ENCODE measurements at places on chromosomes 4 and X.

DNA sequence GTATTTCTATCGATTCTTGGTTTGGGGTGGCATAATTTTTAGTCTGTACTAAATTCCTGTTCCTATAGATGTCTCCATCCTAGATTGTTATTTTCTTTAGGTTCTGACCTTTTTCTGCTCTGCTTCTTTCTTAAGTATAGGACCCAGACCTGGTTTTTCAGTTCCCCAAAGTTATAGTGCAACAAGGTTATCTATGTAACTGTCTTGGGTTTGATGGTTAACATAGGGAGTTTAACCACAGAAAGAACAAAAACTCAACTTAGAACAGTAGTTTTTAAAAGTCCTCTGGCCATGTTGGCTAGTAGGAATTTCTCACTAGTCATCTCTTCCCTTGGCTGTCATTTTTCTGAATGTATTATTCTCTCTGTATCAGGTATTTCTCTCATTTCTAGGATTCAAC is 38.8 kb upstream of the MAD2L1 start:
- DNase-seq: no peak

GRCh38 chr4:24103434-24104157 is 213.7 kb upstream of the PPARGC1A start:
- DNase-seq: no peak

DNA sequence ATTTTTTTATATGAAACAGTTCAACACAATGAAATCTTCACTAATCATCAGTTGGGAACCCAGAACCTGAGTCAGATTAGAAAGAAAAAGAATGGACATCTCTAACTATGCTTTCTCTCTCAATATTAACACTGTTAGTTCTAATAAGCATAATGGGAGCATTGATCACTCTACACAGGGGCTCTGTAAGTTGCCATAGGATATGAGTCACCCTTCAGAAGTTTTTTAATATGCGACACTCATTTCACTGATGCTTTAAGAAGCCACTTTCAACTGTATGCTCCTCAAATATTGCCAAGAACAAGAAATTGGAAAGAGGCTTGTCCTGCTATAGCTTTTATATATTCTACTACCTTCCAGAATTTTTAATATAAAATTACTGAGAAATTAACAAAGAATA is 187.0 kb downstream of the AASDH start:
- DNase-seq: no peak

- peak; percentile 35 for DNase-seq
Observed at GRCh38 chr4:47913861-47914219, 543 bp downstream of the NFXL1 start.

DNA sequence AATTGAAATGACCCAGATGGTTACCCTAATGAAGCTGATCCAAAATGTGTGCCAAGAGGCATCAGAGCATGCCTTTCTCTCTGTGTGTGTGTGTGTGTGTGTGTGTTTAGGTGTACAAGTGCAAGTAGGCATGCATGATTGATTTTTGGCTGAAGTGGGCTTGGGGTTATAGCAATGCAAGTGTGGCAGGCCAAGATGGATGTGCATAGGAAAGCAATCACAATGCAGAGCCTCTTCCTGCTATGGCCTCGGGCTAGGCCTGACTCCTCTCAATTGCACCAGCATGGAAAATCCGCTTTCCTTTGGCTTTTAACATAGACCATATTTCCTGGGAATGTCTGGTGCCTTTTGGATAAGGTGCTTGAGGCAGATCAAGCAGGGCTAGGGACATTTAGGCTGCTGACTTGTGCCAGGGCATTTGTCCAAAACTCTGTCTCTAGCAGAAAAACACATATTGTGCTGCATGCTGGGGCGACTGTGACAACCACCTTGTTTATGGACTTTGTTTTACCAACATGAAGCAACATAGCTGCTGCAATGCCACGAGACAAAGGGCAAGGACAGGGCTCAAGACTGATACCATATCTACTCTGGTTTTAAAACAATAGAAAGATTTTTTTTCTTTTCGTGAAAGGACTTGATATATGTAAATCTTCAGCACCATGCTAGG is 395.7 kb downstream of the RAPGEF2 start:
- no peak for DNase-seq

GRCh38 chrX:71533851-71534561 is 1.1 kb downstream of the OGT start:
- DNase-seq: peak; percentile 55

GRCh38 chrX:135114392-135114791 is 5.9 kb downstream of the ETDB start:
- DNase-seq: no peak

DNA sequence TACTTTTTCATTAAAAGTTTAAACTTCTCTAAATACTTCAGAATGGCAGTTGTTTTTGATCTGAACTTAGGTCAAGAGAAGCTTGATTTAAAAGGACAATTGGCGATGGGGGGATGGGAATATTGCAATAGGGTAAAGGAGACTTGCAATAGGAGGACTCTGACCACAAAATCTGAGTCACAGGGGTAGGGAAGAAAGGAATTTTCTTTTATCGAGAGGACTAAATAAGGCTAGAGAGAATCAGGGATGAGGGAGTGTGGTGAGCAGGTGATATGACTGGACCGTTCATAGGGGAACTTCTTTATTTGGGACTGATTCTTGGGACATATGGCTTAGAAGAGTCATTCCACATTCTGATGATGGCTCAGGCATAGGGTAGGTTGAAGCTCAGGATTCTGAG is 1260.2 kb downstream of the ADGRL3 start:
- DNase-seq: no peak

- no peak for DNase-seq
Observed at GRCh38 chr4:66565801-66566200, 895.5 kb upstream of the EPHA5 start.

- DNase-seq: no peak
Observed at GRCh38 chr4:17958181-17958580, 63.4 kb downstream of the LCORL start.

GRCh38 chrX:110310896-110311295 is 7.0 kb downstream of the AMMECR1 start:
- peak; percentile 43 for DNase-seq

DNA sequence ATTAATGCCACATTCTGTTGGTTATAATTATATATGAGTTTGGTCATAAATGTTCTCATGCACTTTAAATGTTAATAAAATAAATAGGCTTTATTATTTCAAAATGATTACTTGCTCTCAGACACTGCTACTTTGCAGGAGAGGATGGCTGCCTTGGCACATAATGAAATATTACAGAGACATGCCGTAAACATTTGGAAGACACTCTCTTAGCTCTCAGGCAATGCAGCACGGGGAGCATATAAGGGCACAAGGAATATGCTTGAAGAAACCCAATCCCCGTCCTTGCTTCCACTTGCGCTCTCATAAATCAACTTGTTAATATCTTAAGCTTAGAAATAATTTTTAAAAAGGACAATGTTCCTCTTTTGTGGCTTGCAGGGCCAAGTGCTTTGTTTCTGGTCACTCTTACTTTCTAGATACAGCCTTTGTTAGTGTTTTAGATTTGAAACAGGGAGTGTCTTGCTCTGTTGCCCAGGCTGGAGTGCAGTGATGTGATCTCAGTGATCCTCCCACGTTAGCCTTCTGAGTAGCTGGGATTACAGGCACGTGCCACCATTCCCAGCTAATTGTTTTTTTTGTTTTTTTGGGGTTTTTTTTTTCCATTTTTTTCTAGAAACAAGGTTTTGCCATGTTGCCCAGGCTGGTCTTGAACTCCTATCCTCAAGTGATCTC is 445.0 kb downstream of the SPRY1 start:
- no peak for DNase-seq

GRCh38 chrX:151828439-151829080 is 84.1 kb upstream of the MAGEA4 start:
- no peak for DNase-seq

DNA sequence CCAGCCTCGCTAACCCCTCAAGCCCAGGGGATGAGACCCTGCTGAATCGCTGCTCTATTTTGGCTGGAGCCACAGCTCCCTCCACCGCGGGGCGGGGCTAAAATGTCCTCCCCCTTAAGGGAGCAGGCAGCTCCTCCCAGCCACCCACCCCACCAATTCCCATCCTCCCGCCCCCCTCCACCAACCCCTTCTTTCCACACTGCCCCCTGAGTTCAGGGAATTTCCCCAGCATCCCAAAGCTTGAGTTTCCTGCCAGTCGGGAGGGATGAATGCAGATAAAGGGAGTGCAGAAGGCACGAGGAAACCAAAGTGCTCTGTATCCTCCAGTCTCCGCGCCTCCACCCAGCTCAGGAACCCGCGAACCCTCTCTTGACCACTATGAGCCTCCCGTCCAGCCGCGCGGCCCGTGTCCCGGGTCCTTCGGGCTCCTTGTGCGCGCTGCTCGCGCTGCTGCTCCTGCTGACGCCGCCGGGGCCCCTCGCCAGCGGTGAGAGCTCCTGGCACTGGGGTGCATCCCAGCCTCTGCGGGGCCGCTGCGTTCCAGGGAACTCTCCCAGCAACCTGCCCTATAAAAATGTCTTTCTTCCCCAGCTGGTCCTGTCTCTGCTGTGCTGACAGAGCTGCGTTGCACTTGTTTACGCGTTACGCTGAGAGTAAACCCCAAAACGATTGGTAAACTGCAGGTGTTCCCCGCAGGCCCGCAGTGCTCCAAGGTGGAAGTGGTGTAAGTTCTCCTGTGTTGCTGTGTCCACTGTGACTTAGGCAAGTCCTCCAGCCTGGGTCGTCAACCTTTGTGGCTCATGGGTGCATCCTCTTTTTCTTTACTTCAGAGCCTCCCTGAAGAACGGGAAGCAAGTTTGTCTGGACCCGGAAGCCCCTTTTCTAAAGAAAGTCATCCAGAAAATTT is at the start of gene CXCL6:
Gene CXCL6, plus strand, starts transcription at position 306 of the 907 bp plus-strand sequence. Its CDS starts 73 bp downstream, at position 379.
- no peak for DNase-seq

GRCh38 chrX:151030845-151031244 is 47.7 kb downstream of the HMGB3 start:
- no peak for DNase-seq

DNA sequence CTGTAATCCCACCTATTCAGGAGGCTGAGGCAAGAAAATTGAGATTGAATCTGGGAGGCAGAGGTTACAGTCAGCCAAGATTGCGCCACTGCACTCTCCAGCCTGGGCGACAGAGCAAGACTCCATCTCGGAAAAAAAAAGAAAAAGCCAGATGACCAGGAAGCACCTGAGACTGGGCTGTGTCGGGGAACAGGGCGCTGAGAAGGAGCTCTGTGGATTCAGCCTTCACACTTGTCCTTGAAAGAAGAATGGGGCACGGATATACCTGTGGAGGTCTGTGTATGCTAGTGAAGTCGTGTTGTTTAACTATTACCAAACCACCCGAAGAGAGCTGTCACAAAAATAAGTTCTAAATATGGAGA is 39.3 kb upstream of the TADA2B start:
- no peak for DNase-seq

DNA sequence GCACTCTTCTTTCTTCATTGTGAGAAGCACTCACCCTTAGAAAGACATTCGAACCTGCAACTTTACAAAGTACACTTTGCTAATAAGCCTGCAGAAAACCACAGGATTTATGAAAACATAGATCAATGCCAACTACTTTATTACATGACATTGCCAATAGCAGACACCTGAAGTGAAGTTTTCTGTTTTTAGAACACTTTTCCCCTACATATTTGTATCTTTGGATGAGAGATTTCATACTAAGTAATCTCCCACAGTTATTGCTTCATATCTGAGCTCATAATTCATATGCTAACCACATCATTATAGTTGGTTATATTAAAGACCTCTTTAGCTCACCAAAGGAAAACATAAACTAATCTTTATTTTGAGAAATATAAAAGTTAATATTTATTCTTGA is 276.5 kb upstream of the CTSO start:
- DNase-seq: no peak

DNA sequence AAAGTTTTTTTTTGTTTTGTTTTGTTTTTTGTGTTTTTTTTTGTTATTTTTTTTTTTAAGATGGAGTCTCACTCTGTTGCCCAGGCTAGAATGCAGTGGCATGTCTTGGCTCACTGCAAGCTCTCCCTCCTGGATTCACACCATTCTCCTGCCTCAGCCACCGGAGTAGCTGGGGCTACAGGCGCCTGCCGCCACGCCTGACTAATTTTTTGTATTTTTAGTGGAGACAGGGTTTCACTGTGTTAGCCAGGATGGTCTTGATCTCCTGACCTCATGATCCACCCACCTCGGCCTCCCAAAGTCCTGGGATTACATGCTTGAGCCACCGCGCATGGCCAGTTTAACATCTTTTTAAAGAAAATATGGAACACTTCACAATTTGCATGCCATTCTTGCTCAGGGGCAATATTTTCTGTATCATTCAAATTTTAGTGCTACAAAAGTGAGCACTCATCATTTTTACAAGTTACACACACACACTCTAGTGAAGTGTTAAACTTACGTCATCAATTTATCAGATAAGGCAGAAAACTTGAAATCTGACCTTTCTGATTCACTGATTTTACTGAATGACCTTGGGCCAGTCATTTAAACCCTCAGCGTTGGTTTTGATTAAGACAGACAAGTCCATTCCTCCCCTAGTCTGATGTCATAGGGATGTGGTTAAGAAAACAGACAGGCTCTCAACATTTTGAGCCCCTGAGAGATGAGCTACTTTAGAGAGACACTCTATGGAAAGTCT is 61.2 kb downstream of the TRIM2 start:
- no peak for DNase-seq

DNA sequence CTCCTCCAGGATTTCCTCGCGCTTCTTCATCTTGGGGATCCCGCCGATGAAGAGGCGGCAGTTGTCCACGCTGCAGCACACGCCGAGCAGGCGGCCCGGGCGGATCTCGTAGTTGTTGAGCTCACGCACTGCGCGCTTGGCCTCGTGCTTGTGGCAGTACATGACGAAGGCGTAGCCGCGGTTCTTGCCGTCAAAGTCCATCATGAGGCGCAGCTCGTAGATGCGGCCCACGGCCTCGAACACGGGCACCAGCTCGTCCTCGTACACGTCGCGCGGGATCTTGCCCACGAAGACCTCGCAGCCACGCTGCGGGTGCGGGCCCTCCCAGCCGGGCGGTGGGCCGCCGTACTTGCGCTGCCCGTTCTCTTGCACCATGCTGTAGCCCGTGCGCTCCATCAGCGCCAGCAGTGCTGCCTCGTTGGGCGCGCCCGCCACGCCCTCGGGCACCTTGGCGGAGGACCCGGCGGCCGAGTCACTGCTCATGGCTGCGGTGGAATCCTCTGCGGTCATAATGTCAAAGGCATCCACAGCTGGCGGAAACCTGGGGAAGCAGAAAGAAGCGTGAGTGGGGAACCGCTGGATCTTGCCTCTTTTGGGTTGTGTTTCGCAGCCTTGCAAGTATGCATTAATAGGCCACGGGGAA is 103.4 kb downstream of the CHRNA9 start:
- DNase-seq: no peak

DNA sequence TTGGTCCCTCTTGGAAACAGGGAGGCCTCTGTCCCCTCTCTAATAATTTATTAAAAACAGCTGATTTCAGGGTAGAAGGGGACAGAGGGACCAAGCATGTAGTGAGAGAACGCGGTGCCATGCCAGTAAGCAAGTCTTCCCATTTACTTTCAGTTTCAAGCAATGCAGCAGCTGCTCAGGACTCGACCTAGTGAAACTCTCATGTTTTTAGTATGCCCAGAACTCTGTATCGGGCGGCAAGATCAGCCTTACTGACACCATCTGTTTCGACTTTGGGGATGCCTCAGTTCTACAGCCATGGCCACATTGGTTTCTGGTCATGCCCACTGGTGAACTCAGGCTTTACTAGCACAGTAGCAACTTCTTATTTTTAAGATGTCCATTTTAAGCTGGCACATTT is 40.6 kb downstream of the ZNF81 start:
- DNase-seq: no peak

All from NAMALWA (cell line).